ENCODE measurements at places on chromosomes 5 and 9.

DNA sequence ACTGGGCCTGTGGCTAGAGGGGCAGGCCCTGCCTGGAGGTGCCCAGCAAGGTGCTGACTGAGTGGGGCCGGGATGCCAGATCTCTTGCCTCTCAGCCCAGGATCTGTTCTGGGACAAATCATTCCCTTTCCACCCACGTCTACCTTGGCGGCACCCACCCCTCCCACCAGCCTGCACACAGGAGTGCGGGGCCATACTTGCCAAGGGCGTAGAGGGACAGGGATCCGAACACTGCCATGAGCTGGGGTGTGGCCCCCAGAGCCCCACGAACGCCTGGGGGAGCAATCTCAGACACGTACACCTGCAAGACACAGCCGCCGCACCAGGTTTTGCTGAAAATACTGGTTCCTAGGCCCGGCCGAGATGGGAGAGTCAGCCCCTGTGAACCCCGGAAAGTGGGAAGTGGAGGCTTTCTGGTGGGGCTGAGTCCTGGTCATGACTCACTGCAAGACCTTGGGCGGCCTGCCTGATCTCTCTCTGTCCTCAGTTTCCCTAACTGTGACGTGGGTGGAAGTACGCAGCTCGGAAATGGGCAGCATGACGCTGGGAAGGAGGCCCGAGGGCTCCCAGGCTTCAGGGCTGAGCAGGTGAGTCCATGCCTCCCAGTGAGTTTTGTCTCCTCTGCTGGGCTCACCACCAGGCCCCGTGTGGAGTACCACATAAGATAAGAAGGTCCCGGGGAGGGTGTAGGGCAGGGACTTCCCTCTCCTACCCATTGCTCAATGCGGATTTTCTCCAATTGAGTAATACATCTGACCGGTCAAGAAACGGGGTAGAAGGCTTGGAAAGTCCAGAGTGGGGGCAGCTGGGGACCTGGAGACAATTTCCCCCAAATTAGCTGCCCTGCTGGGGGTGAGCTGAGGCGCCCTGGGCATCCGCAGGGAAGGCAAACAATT is 2.6 kb downstream of the SLC2A6 start:
- DNase-seq = no peak

DNA sequence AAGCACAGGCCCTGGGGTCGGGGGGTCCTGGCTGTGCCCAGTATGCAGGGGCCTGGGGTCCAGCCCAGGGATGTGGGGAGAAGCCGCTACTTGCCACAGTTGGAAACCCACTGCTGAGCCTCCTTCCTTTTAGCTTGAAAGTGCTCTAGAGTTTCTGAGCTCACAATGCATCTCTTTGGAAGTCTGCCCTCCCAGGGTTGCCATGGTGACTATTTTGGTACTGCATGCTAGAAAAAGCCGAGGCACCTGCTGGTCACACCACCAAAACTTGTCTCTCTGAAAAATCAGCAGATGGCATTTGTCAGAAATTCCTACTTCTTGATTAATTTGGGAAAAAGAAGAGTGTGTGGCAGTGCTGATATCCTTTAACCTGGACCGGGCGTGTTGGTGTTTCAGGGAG is 151.8 kb downstream of the SEC61B start:
- no peak for DNase-seq

- no peak for DNase-seq
Observed at GRCh38 chr5:160333721-160334120, 21.4 kb upstream of the CCNJL start.

DNA sequence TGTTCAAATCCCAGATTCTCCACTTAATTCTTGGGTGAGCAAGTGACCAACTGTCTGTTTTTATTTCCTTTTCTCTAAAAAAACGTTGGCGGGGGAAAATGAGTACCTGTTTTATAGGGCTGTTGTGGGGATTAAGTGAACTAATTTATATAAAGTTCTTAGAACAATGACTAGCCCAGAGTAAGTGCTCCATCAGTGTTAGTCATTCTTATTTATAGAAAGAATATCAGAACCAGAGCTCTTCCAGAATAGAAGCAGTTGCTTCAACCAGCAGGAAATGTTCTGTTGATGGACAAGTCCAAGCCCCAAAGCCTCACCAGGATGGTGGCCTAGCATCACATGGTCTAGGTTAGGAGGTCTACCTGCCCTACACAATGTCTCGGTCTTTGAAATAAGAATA is 379.2 kb downstream of the ACTL7B start:
- no peak for DNase-seq

DNA sequence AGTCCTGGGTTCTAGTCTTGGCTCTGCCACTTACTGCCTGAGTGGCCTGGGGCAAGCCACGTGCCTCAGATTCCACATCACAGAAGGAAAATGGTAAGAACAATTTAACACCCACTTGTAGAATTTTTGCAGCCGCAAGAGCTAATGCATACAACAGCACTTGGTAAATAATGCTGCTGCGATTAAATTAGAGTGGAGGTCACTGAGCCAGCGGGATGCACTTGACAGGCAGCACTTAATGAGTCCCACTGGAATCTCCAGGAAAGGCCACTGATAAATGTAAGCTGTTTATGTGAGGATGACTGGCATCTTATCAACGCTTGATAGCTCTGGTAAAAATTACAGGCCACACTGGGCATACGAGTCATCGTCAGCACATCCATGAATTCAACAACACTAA is 59.4 kb upstream of the UBTD2 start:
- DNase-seq = no peak

DNA sequence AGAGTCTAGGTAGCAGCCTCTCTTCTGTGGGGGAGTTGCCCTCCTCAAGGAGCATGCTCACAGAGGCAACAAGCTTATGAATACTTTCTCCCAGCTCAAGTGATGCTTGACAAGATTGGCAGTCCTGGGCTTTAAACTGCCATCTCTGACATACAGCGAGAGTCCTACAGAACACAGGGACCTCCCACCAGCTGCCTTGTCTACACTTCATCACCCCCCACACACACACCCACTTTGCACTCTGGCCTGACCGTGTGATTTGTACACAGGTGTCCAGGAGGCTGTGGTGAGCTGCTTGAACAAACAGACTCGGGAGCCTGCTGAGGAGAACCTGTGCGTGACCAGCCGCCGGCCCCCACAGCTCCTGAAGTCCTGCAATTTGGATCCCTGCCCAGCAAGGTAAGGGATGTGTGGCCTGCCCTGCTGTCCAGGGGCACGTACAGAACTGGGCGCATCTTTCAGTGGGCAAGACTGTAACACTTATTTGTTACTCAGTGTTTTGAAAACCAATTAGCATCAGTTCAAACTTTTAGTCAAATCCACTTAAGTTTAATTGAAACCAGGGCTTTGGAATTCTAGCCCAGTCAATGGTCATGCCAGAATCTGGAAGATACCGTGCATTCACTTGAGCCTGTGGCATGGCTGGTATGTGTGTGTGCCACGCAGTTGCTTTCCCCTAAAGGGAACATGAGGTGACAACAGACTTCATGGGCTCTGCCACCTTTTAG is 247.5 kb downstream of the ADAMTSL1 start:
- DNase-seq = no peak

- DNase-seq = no peak
Observed at GRCh38 chr5:141934099-141934844, 10.6 kb downstream of the DELE1 start.

GRCh38 chr5:74469234-74469994 is 171.1 kb downstream of the ENC1 start:
- no peak for DNase-seq

DNA sequence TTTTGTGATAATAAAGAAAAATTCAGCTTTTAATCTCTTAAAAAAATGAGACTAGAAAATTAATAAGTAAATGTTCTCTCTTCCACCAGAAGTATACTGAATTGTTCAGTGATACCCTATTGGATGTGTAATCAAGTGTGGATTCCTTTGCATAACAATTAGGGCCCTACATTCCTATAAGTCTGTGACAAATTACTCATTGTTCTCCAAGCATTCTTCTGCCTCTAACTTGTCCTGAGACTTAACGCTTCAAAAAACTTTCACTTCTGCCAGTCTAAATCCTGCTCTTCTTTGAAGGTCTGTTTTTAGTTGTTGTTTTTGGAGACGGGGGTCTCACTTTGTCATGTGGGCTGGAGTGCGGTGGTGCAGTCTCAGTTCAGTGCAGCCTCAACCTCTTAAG is 9.2 kb upstream of the DDX46 start:
- no peak for DNase-seq

GRCh38 chr9:38720083-38720745 is at the start of gene FAM240B:
Gene FAM240B, minus strand, starts transcription at chr9:38720133. Its CDS starts 16,134 bp downstream, at chr9:38703999.
- DNase-seq = no peak

DNA sequence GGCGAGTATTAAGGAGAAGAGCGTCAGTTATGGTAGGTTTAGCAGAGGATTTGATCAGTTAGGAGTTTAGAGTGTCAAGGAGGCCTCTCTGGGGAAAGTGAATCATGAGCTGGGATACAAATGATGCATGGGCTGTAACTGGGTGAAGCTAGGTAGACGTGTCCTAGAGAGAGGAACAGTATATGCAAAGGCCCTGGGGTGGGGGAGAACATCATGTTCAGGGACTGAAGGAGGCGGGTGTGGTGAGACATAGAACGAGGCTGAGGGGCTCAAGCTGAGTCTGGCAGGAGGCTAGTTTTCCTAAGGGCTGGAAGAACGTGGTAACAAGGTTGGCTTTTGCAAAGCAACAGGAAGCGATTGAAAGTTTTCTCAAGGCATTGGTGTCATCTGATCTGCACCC is 10.5 kb downstream of the TMEM268 start:
- no peak for DNase-seq

GRCh38 chr5:93058309-93058708 is 522.7 kb downstream of the NR2F1-AS1 start:
- DNase-seq = no peak

All from CD4-positive, alpha-beta T cell treated with Interleukin-15 for 4 hours (primary cell).